A172 (cell line): ENCODE measurements at places on chromosomes 12 and 14. TPM values are rescaled to one million over a fixed set of nuclear protein-coding genes. Genes with fewer than 3 reads are reported as not detected.

GRCh38 chr14:104800771-104801519 lies at the start of gene ZBTB42:
Gene ZBTB42 (plus strand): TSS chr14:104801101. CDS start chr14:104801198, 97 bp downstream.
- no peak for DNase-seq

GRCh38 chr14:104337351-104337750 lies 199.0 kb downstream of the KIF26A start:
- DNase-seq, result no peak

DNA sequence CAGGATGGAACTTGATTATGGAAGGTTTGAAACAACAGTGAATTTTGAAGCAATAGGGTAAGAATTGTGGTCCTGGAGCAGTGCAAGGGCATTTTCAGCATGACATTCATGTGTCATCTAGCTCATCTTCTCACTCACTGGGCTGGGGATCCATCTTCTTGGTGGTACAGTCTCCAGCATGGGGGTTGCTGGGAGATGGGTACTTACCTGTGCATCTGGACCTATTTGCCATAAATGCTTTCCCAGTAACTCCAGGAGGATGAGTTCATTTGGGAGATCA lies 7.2 kb downstream of the HSP90AA1 start:
- no peak for DNase-seq

DNA sequence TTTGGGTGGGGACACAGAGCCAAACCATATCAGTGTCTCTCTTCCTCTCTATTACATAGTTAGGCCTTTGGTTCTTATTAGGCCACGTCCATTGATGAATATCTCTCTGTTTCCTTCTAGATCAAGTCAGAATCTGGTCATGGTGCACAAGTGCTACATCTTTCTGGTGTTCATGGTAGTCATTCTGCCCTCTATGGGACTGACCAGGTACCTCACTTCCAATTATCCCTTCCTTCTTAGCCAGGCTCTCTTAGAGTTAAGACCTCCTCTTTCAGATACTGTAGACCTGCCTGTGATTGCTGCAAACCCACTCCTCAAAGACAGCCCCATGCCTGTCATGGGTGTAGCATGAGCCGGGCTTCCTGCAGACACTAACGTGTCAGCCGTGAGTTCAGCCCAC lies 25.2 kb downstream of the NGB start:
- no peak for DNase-seq

GRCh38 chr14:95903616-95904107 lies 27.0 kb downstream of the TUNAR start:
- DNase-seq, result no peak

GRCh38 chr12:107344035-107344808 lies 250.9 kb upstream of the CRY1 start:
- peak; percentile 95 for DNase-seq

GRCh38 chr14:40119765-40120164 lies 687.5 kb upstream of the FBXO33 start:
- DNase-seq, result no peak

GRCh38 chr12:110776410-110776809 lies 33.7 kb upstream of the PPP1CC start:
- no peak for DNase-seq

DNA sequence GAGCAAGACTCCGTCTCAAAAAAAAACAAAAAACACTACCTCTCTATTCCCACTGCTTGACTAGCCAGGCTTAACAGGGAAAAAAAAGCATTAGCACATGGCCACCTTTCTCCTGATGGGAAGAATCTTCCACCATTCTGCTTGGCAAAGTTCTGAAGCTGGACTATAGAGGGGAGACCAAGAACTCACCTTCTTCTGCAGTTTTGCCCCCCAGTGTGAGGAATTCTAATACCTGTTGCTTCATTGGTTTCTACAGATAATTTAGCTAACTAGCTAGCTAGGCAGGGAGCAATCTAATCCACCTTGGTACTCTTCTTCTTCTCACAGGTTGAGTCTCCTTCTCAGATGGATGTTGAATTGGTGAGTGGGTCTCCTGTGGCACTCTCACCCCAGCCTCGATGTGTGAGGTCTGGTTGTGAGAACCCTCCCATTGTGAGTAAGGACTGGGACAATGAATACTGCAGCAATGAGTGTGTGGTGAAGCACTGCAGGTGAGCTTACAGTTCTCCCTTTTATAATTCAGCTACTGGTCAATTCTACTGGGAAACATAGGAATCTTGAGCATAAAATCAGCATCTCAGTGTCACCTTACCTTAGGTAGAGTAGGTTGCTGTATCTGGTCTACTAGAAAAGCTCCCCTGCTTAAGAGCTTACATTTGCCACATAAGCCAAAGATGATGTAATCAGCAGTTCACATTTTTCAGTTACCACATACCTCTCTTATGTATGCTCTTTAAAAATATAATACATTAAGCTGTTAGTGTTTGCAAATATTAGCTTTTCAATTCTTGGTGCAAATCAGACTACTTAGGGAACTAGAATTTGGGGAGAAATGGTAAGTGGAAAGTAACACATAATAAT lies 16.0 kb downstream of the METTL3 start:
- no peak for DNase-seq

DNA sequence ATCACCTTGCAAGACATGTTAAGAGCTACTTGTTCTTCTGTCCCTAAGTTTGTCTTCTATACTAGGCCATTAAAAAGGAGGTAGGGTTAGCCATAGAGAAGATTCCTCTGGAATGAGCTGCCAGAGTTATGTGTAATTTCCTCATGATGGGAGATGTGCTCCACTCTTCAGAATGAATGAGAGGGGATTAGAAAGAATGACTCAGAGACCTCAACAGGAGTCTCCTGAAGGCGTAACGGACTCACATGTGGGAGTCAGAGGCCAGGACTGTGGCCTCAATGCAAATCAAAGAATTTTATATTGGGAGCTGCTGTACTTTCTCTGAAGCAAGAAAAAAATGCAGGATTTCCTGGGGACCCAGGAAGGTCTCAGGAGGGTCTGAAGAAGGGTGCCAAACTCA lies 87.8 kb upstream of the ATXN7L3B start:
- peak; percentile 88 for DNase-seq

- DNase-seq, result no peak
These were observed 83.9 kb downstream of the PAPOLA start for GRCh38 chr14:96586056-96586455.

- no peak for DNase-seq
These were observed 35.7 kb downstream of the GNPTAB start for GRCh38 chr12:101795013-101795412.

DNA sequence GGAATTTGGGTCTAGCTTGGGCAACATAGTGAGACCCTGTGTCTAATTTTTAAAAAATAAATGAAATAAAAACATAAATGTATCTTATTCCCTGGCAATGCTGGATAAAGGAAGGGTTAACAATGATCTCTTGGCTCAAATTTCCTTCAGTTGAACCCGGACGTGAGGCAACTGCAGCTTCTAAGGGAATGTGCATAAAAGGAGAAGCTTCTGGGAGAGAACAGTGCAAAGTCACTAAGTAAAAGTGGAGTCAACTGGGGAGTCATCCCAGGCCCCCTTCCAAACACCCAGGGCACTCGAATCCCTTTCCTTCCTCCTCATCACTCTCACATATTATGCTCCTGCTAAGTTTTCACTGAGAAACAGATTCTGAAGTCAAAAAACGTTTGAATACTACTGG lies 147.3 kb downstream of the PPM1H start:
- DNase-seq, result no peak

DNA sequence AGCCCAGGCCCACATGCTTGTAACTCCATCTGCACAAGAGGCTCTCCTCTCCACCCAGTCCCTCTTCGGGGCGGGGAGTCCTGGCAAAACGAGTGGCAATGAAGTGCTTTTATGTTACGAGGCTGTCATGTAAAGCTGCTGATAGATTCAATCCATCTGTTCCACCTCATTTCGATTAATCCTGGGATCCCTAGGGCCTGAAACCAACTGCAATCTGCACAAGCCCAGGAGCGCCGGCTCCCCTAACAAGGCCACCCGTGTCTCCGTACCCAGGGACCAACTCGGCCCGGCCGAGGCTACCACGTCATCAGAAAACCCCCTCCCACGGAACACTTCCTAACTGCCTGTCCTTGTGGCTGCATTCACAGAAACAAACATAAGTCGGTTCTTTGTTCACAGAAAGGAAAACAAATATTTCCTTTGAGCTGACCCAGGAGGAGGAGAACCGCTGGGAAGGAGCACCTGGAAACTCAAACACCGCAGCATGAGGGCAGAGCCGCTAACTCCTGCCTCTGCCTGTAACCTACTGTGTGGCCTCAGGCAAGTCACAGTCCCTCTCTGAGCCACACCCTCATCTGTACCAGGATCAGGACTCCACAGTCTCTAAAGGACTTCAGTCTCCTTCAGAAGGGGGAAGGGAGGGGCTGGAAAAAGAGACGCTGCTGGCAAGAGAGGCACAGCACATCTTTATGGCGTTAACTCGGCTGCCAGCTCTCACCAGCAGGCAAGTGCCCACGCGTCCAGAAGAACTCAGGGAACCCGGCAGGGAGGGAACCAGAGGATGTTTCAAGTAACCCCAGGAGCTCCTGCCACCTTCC lies 47.8 kb downstream of the CCDC88C start:
- DNase-seq, result no peak

GRCh38 chr12:105109465-105110212 lies 2.1 kb downstream of the WASHC4 start:
- DNase-seq, result peak; percentile 58

DNA sequence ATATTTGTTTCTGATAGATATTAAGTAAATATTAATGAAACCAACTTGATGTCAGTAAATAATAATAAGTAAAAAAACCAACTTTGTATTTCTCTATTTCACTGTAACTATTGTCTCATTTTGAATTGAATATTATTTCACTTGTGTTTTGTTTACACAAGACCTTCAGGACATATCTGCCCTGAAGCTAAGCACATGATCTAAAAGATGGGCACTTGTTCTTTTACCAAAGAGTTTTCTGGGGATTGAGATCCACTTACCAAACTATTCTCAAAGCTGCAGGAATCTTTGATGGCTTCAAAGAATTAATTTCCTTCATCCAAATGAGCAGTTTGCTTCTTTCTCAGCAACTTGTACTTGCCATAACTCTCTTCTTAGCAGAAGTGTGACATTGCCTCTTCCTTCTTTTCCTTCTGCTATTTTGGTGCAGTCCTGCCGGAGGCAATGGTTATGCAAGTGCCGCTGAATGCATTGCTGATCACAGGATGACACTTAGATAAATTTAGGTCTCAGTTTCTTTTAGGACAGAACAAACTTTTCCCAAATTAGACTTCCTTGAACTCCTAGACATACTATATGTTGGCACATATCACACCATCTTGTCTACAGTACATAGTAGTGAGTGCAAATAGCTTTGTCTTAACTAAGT lies 9.2 kb downstream of the FAR2 start:
- DNase-seq, result no peak

- no peak for DNase-seq
These were observed 182.9 kb downstream of the MON2 start for GRCh38 chr12:62649412-62650138.

DNA sequence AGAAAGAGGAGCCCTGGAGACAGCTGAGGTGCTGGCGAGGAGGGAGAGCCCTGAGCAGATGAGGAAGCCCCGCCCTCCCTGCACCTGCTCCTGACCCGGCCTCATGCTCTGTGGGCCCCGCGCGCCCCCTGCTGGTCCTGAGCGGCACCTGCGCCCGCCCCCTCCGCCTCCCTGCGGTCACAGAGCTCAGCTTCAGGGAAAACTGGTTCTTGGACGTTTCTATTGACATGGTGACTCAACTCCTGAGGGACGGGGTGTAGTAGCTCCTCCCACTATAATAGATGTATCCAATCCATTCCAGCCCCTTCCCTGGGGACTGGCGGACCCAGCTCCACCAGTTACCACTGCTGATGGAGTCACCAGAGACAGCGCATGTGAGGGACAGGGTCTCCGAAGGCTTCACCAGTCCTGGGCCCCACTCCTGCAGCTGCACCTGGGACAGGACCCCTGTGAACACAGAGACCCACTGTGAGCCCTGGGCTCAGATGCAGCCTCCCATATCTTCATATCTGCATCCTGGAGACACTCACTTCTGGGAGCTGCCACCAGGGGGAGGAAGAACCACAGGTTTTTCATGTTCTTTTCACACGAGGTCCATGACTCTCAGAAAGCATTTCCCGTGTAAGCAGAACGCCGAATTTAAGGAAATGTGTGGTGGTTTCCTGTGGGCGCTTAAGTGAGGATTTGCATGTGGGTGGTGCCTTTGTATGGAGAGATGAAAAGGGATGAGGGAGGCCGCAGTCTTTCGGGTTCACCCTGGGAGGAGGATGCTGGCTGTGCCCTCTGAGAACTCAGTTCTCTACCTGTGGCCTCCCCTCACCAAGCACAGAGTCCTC lies 1346.4 kb downstream of the TMEM121 start:
- peak; percentile 45 for DNase-seq

GRCh38 chr12:90322006-90322405 lies 613.4 kb upstream of the ATP2B1 start:
- no peak for DNase-seq

DNA sequence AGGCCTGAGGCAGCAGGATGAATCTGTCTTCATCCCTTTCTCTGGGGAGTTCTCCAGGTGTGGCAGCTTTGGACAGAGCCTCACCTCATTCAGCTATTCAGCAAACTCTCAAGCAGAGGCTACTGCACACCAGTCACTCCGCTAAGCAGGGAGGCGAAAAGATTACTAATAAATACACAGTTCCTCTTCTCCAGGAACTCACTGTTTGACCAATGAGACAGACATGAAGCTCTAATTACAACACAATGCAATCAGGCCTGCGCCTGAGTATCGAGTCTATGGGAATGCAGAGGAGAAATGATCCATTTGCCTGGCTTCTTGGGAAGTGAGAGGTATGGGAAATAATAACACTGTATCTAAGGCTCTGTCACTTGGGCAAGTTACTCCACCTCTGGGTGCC lies 178.1 kb downstream of the CRADD start:
- DNase-seq, result no peak

The CCDC184 gene
- total RNA-seq, result 0.29 TPM in 1 of 2 replicates, not detected in the other

The CLEC7A gene
- not detected in 2 replicates for total RNA-seq

The MGAT4C gene
- 0.05 TPM in 1 of 2 replicates, not detected in the other for total RNA-seq

The CCDC88C gene
- 2.5 and 4.7 TPM in 2 replicates for total RNA-seq

The SMCO3 gene
- total RNA-seq, result not detected in 2 replicates

The BCDIN3D gene
- 1.5 and 2.1 TPM in 2 replicates for total RNA-seq

The C12orf50 gene
- not detected in 2 replicates for total RNA-seq

The PLEK2 gene
- 0.69 and 4.1 TPM in 2 replicates for total RNA-seq

The HCAR2 gene
- not detected in 2 replicates for total RNA-seq

The GPR84 gene
- total RNA-seq, result not detected in 2 replicates

The TPCN1 gene
- 8.9 and 13.3 TPM in 2 replicates for total RNA-seq

The PFKM gene
- total RNA-seq, result 71.9 and 73.6 TPM in 2 replicates

The MGP gene
- 0.09 TPM in 1 of 2 replicates, not detected in the other for total RNA-seq

The DCN gene
- 0.69 and 0.84 TPM in 2 replicates for total RNA-seq

The SDR9C7 gene
- total RNA-seq, result 0.12 TPM in 1 of 2 replicates, not detected in the other

The OR10AD1 gene
- not detected in 2 replicates for total RNA-seq
